NCI-H1417 (cell line): ENCODE measurements at places on chromosomes 6 and 20.

- no peak for DNase-seq
Observed at GRCh38 chr6:145539831-145540230, 195.5 kb downstream of the EPM2A start.

GRCh38 chr6:84547341-84547801 lies 217.0 kb downstream of the TBX18 start:
- DNase-seq: no peak

- no peak for DNase-seq
Observed at GRCh38 chr6:16045238-16045637, 83.6 kb upstream of the MYLIP start.

- DNase-seq: no peak
Observed at GRCh38 chr20:21315138-21315537, 12.0 kb downstream of the XRN2 start.

DNA sequence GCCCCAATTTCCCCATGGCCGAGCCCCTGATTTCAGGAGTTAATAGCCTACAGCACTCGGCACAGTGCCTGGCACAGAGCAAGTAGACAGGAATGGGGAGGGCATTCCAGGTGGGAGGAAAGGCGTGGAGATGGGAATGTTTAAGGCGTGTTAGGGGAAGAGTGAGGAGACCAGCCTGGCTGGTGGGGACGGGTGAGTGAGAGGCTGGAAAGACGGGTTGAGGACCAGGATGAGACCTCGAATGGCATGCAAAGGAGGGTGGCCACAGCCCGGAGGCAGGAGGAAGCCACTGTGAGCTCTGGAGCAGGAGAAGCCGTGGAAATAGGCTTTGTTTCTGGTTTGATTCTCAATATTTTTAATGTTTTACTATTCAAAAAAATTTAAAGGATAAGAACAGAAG lies 49.5 kb downstream of the CEBPB start:
- DNase-seq: no peak

DNA sequence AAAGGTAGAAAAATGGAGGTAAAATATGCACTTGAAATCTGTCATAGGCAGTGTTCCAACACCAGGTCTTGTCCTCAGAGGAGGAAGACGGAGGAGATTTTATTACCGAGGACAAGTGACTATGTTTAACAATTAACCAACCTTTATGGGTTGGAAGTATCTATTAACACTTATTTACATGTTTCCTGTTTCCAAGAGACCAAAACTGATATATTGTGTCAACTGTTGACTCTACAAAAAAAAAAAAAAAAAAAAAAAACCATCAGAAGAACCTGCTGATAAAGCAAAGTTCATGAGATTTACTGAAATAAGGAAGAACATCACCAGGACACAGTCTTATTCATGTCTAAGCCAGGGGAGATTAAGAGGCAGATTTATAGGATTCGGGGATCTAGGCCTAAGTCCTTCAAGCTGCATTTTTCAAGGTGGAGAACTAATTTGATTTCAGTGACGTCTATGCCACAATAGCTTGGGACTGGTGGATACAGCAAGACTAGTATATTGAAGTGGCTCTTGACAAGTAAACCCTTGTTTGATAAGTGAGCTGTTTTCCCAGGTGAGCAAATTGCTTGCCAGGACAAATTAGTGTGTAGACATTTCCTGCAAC lies 126.6 kb upstream of the NAA20 start:
- no peak for DNase-seq
